AG10803 (cell line): ENCODE measurements at places on chromosomes 7 and 10.

DNA sequence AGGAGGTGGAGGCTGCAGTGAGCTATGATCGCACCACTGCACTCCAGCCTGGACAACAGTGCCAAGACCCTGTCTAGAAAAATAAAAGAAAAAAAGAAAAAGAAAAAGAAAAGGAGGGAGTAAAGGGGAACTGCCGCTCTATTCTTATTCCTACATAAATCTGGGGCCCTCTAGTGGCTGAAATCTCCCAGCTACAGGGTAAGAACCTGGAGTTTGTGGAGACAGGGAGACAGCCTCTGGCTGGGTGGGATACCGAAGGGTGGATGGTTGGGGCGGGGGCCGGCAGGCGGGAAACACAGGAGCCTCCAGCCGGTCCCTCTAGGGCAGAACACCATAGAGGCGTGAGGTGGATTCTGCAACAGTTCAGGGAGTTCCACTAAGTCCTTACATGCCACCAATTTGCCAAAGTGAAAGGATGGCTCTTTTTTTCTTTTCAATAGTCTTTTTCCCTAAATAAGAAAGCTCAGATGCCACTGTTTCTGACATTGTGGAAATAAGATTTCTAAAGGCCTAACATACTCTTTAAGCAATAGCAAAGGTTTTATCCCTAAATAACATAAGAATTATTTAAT lies 117.3 kb downstream of the SVIL start:
- DNase-seq = peak; percentile 32

DNA sequence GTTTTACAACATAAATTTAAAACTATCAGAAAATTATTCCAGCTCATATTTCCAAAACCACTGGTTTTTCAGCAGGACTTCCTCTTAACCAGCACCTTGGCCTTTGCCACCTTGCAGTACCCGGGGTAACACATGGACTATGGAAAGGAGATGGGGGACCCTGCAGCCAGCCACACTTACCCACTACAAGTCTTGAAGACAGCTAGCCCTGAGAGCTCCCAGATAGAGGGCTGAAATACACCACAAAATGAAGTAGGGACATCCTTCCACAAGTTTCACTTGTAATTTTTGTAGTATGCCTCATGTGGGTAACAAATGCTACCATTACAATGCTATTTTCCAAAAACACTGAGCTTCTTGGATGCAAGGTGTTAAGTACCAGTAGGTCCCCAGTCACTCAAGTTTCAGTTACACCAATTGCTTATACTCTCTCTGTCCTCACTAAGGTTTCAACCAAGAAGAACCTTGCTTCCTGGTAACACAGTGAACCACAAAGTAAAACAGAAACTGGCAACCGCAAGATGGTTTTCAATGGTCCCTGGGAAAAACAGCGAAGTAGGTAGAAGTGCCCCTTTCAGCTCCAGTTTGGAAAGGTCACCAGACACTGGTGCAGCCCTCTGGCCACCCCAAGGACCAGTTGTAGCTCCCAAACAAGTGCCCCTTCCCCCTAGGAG lies 110.9 kb downstream of the SGMS1 start:
- DNase-seq = no peak

DNA sequence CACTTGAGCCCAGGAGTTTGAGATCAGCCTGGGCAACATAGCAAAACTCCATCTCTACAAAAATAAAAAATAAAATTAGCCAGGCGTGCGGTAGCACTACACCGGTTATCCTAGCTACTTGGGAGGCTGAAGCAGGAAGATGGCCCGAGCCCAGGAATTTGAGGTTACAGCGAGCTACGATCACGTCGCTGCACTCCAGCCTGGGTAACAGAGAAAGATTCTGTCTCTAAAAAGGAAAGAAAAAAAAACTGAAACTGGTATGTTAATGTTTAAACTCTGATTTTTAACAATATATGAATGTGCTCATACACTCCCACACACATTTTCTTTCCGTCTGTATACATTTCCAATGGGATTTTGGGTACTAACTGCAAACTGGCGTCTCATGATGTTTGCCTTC lies 140.6 kb upstream of the KMT2E start:
- no peak for DNase-seq

DNA sequence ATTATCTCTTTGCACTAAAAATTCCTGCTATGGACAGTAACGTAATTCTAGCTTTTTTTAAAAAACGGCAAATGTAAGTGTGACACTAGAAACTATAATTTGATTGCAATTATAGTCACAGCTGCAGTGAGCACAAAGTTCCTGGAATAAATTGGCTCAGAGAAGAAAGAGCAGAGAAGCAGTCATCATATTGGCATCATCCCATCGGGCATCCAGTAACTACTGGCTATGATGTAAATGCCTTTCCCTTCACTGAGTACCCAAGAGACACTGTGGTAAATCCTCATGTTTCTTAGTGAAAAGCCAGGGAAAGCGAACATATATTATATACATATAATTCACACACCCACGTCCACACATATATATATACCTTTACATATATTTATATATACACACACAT lies 43.6 kb downstream of the PIP4K2A start:
- peak; percentile 78 for DNase-seq

DNA sequence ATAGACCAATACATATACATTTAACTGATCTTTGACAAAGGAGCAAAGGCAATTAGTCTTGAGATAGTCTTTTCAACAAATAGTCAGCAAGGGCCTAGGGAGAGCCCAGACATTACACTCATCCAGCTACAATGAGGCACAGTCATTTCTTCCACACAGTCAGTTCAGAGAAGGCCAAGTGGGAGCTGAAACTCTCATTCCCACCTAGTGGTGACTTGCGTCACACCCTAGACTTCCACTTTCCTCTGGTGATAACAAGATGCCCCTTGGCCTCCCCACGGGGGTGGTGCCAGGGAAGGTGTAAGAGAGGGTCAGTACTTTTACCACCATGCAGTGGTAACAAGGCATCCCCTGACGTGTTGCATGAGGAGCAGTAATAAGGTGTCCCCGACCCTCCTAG lies 8.0 kb downstream of the FRMPD2 start:
- no peak for DNase-seq

- no peak for DNase-seq
These were observed 144.7 kb downstream of the ARHGAP22 start for GRCh38 chr10:48460182-48460581.

- DNase-seq = peak; percentile 90
These were observed 45.6 kb upstream of the PDE1C start for GRCh38 chr7:32115831-32116230.

DNA sequence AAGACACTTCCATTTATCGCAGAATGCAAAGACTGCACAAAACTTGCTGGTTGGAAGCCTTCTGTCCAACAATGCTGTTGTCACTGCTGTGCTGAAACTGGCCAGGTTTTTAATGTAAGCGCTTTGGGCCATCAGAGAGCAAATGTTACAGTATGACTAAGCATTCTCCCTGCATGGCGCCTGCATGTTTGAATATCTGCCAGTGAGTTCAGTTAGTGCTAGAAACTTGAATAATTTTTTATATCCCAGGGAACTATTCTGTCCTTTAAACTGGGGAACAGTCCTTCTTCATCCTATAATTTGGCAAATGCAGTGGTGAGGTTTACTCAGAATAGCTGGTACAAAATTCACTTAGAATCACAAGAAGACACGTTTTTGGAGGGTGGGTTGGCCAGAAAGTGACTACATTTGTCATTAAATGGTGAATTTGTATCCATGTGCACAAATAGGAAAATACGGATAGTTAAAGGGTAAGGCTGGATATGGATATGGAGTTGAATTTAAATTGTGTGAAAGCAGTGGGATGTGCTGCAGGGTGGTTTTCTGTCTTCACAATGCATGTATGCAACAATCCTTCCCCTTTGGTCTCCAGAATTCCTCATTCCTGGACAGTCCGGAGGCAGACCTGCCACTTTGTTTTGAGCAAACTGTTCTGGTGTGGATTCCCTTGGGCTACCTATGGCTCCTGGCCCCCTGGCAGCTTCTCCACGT lies 1.7 kb downstream of the ABCC2 start:
- DNase-seq = peak; percentile 79

GRCh38 chr7:68224041-68224741 lies 1227.6 kb downstream of the TYW1 start:
- no peak for DNase-seq

- peak; percentile 69 for DNase-seq
These were observed 4.0 kb upstream of the SH3PXD2A start for GRCh38 chr10:103859161-103860086.

GRCh38 chr7:42945821-42946626 lies 13.8 kb downstream of the MRPL32 start:
- DNase-seq = no peak

GRCh38 chr10:19816411-19817230 lies at the start of gene PLXDC2:
Gene PLXDC2, plus strand, starts transcription at chr10:19816432.
- peak; percentile 25 for DNase-seq

- peak; percentile 34 for DNase-seq
These were observed 6.9 kb upstream of the SH2B2 start for GRCh38 chr7:102279537-102280400.

- DNase-seq = peak; percentile 26
These were observed 680 bp upstream of the ADO start for GRCh38 chr10:62803724-62804355.

- DNase-seq = no peak
These were observed 5.8 kb upstream of the SEC61G start for GRCh38 chr7:54764861-54765260.

- DNase-seq = no peak
These were observed 11.2 kb downstream of the TRIM56 start for GRCh38 chr7:101096331-101096956.

GRCh38 chr7:142353147-142354060 lies 95.5 kb upstream of the PRSS58 start:
- no peak for DNase-seq

GRCh38 chr10:108966411-108966810 lies 956.9 kb downstream of the XPNPEP1 start:
- no peak for DNase-seq

- DNase-seq = peak; percentile 63
These were observed 1.1 kb upstream of the TNS3 start for GRCh38 chr7:47582764-47583738.

GRCh38 chr7:25707768-25708620 lies 444.0 kb upstream of the NFE2L3 start:
- no peak for DNase-seq

GRCh38 chr7:157291404-157292080 lies 45.3 kb upstream of the DNAJB6 start:
- DNase-seq = no peak

DNA sequence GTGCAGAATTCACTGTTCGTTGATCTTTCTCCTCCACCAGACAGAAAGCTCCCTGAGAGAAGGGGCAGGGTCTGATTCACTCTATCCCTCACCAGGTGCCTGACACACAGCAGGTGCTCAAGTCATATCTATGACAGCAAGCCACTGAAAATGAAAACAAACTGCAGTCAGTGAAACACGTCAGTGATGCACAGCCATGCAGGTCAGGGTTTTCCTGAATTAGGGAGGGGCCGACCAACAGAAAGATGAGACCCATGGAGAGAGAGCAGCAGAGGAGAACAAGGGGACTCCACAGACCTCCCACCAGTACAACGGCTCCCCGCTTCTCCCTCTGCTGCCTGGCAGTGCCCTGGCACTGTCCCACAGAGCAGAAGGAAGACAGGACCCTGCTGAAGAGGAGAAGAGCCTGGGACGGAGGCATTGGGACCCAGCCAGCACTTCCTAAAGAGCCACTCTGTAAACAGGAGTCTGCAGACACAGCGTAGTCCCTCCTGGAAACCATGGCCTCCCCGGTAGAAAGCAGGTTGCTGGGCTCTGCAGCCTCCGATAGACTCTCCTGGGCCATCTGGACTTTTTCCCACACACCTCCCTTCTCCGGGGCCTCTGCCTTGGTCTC lies 50.3 kb downstream of the FAM53B start:
- DNase-seq = no peak

DNA sequence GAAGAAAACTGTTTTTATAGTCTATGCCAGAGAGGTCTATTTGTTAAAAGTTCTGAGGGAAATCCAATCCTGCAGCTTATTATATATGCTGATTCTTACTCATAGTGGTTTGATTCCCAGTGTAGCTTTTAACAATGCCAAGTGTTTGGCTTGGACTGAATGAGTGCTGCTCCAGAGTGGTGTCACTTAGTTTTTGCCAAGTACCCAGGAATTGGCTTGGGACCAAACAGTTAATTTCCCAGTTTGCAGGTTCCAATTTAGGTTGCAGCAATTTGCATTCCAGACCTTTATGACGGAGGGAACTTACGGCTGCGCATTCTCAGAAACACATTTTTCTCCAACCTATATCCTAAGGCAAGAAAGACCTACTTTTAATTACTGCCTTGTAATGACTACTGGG lies 32.4 kb downstream of the NSUN6 start:
- no peak for DNase-seq

GRCh38 chr10:126687121-126687606 lies 16.7 kb upstream of the C10orf90 start:
- no peak for DNase-seq

GRCh38 chr7:19916046-19916445 lies 142.6 kb upstream of the TMEM196 start:
- peak; percentile 43 for DNase-seq

GRCh38 chr7:35802102-35802466 lies 1.2 kb downstream of the SEPTIN7 start:
- no peak for DNase-seq

DNA sequence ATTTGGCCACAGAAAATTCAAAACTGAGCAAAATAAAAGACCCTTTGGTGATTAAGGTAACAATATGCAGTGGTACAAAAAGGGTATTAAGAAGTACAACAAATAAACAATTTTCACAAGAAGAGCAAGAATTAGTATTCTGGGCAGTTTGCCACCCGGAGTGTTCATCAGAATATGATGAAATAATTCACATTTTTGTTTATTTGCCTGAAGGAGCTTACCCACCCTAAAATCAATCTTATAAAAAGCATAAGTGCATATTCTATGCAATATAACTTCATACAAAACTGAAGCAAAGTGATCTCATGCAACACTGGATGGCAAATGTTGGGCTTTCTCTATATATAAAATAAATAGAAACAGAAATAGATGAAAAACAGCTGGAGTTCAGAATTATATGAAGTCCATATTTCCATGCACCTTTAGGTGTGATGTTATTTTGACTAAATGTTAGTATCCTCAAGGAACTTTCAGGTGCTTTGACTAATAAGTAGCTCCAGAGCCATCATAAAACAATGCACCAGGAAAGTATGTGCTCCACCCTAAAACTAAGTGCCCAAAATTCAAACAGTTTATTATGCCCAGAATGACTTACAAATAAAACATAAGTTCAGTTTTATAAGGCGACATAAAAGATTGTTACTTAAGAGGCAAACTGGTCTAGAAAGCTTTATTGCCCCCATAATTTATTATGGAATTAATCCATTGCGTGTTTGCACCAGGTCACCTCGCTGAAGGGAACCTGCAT lies 474.3 kb downstream of the SEMA3D start:
- peak; percentile 15 for DNase-seq

DNA sequence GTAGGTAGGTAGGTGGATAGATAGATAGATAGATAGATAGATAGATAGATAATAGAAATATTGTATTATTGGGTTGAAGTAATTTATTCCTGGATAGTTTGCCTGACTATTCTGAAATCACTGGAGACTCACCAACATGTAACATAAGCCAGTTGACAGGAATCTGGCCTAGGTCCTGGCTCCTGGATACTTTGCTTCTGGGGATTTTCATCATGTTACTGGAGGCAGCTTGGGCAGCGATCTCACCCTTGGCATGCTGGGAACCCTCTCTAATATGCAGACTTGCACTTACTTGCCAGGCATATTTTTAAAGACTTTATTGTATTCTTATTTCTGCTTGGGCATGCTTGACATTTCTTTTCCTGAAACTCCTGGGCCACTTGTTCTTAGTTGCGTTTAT lies 709.1 kb upstream of the FZD8 start:
- peak; percentile 21 for DNase-seq
